ENCODE measurements at places on chromosomes 7 and 10.

- DNase-seq, result no peak
Measured at GRCh38 chr10:118958984-118959925, 70.3 kb upstream of the NANOS1 start.

DNA sequence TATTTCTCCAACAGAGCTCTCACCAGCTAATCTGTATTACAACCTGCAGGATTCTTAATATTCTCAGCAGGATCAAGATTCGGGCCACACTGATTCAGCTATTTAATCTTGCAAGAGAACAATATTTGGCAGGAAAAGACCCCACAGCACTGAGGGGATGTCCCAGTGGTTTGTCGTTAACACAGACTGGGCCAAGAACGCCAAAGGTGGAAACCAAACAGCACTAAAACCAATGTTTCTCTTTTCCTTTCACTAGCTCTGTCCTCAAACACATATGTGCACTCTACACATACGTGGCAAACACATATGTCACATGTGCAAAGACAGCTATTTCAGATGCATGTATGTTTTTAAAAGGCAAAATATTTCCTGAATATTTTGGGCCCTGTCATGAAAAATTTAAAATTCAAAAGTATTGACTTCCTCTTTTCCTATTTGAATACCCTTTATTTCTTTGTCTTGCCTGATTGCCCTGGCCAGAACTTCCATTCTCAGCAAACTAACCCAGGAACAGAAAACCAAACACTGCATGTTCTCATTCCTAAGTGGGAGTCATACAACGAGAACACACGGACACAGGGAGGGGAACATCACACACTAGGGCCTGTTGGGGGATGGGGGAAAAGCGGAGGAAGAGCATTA, 51.7 kb upstream of the NEBL start:
- DNase-seq, result no peak

GRCh38 chr10:60189861-60190475, 199.7 kb downstream of the ANK3 start:
- DNase-seq, result no peak

DNA sequence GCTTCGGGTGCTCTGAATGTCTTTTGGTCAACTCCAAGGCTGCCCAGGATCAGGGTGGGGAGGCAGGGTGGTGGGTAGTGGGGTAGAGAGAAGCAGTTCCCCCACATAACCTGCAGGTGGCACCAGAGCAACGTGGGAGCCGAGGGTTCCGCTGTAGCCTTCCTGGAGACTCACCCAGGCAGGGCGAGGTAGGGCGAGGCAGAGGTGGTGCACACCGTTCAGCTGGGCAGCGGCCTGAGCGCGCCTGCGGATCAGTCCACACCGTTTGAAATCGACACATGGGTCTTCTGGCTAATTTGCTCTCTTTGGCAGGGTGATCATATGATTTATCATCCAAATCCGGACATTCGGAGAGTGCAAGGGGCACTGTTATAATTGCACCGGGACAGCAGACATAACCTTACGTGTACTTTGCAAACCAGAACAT, 41.4 kb upstream of the MAP3K8 start:
- DNase-seq, result peak; percentile 81

GRCh38 chr10:29034592-29034991, 254.3 kb upstream of the LYZL1 start:
- DNase-seq, result no peak
